Natural killer cell (primary cell): ENCODE measurements at places on chromosomes 2 and 18. TPM values are rescaled to one million over a fixed set of nuclear protein-coding genes. Genes with fewer than 3 reads are reported as not detected.

- H3K4me1 ChIP-seq: no peaks in the 10 kb centered on the region
- no peaks in the 10 kb centered on the region for H3K27me3 ChIP-seq
- no peaks in the 10 kb centered on the region for H3K36me3 ChIP-seq
Observed at GRCh38 chr2:221675201-221675908, 103.3 kb upstream of the EPHA4 start.

- no peaks in the 10 kb centered on the region for H3K36me3 ChIP-seq
- no peak overlapping the region for H3K27ac ChIP-seq
- H3K27me3 ChIP-seq: no peaks in the 10 kb centered on the region
- H3K4me1 ChIP-seq: no peaks in the 10 kb centered on the region
- no peak for DNase-seq
Observed at GRCh38 chr2:108129636-108130035, 110.1 kb upstream of the SULT1C3 start.

- H3K27ac ChIP-seq: no peak overlapping the region
- H3K4me1 ChIP-seq: no peaks in the 10 kb centered on the region
- no peaks in the 10 kb centered on the region for H3K36me3 ChIP-seq
- no peaks in the 10 kb centered on the region for H3K27me3 ChIP-seq
- no peak for DNase-seq
Observed at GRCh38 chr18:50422286-50422898, 47.5 kb downstream of the SKA1 start.

DNA sequence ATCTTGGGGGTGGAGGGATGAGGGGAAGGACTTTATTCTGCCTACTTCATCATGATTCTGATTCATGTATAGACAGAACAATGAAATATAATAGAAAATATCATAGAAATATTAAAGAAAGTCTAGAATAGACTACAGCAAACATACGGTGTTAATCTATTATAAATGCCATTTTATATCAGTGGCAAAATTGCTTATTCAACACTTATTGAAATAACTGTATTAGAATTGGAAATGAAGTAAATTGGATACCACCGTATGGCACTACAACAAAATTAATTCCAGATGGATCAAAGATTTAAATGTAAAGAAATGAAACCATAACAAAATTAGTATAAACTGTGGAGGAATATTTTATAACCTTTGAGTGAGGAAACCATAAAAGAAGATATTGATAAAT is 213.3 kb upstream of the CTAGE1 start:
- no peak for DNase-seq
- no peaks in the 10 kb centered on the region for H3K27me3 ChIP-seq
- H3K36me3 ChIP-seq: no peaks in the 10 kb centered on the region

GRCh38 chr2:6301426-6301825 is 564.3 kb downstream of the CMPK2 start:
- H3K27me3 ChIP-seq: no peaks in the 10 kb centered on the region
- H3K27ac ChIP-seq: no peak overlapping the region
- DNase-seq: no peak
- no peak overlapping the region for H3K4me3 ChIP-seq

DNA sequence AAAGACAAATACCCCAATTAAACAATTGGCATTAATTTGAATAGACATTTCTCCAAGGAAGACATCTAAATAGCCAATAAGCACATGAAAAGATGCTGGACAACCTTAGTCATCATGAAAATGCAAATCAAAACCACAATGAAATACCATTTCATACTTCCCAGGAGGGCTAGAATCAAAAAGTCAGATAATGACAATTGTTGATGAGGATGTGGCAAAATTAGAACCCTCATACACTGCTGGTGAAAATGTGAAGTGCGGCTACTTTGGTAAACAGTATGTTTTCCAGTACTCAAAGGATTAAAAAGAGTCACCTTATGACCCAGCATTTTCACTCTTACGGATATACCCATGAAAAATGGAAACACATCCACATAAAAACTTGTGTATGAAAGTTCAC is 91.6 kb downstream of the FIGN start:
- no peak overlapping the region for H3K4me3 ChIP-seq
- H3K4me1 ChIP-seq: no peaks in the 10 kb centered on the region
- no peaks in the 10 kb centered on the region for H3K36me3 ChIP-seq
- H3K27me3 ChIP-seq: no peaks in the 10 kb centered on the region

- DNase-seq: no peak
- H3K4me3 ChIP-seq: no peak overlapping the region
- no peaks in the 10 kb centered on the region for H3K27me3 ChIP-seq
- H3K36me3 ChIP-seq: no peaks in the 10 kb centered on the region
- no peaks in the 10 kb centered on the region for H3K4me1 ChIP-seq
- H3K27ac ChIP-seq: no peak overlapping the region
Observed at GRCh38 chr2:229407170-229407569, 136.1 kb upstream of the PID1 start.

GRCh38 chr2:14654835-14655282 is 22.3 kb downstream of the LRATD1 start:
- no peaks in the 10 kb centered on the region for H3K27me3 ChIP-seq
- H3K27ac ChIP-seq: no peak overlapping the region
- DNase-seq: no peak
- no peaks in the 10 kb centered on the region for H3K4me1 ChIP-seq
- H3K36me3 ChIP-seq: no peaks in the 10 kb centered on the region

GRCh38 chr2:239209783-239210182 is 191.0 kb downstream of the HDAC4 start:
- H3K4me1 ChIP-seq: peaks cover 10% of the 10 kb centered on the region
- peaks cover under 1% of the 10 kb centered on the region for H3K36me3 ChIP-seq
- H3K27ac ChIP-seq: no peak overlapping the region
- H3K27me3 ChIP-seq: no peaks in the 10 kb centered on the region
- H3K4me3 ChIP-seq: no peak overlapping the region

- H3K4me3 ChIP-seq: no peak overlapping the region
- DNase-seq: no peak
- H3K4me1 ChIP-seq: peaks cover 9% of the 10 kb centered on the region
- H3K27ac ChIP-seq: no peak overlapping the region
Observed at GRCh38 chr2:241256168-241256545, 59.3 kb downstream of the HDLBP start.

GRCh38 chr2:202910698-202911097 is 775 bp downstream of the WDR12 start:
- peak overlapping the region; percentile 83 for H3K4me3 ChIP-seq
- H3K27ac ChIP-seq: peak overlapping the region; percentile 80
- H3K4me1 ChIP-seq: peaks cover 3% of the 10 kb centered on the region
- H3K36me3 ChIP-seq: no peaks in the 10 kb centered on the region

- no peak overlapping the region for H3K27ac ChIP-seq
- H3K4me3 ChIP-seq: no peak overlapping the region
- no peaks in the 10 kb centered on the region for H3K27me3 ChIP-seq
- DNase-seq: no peak
- H3K36me3 ChIP-seq: no peaks in the 10 kb centered on the region
- no peaks in the 10 kb centered on the region for H3K4me1 ChIP-seq
Observed at GRCh38 chr2:205836477-205837221, 154.3 kb downstream of the NRP2 start.

DNA sequence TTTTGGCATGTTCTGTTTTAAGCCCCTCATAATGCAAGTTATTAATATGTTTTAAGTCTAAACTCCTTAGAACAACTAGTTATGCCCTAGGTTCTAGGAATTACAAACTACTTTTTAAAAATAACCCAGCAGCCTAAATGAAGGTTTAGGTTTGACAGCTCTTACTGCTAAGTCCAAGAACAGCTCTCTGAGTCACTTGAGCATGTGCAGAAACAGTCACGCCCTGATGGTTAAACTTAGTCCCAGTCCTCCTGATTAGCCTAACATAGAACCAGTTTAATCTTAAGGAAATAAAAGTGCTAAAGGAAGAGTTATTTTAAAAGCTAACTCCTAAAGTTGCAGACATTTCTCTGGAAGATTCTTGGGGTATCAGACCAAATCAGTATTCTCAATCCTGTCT is 72.5 kb downstream of the RMDN2 start:
- H3K4me1 ChIP-seq: no peaks in the 10 kb centered on the region
- H3K36me3 ChIP-seq: peaks cover 8% of the 10 kb centered on the region
- no peak for DNase-seq
- H3K4me3 ChIP-seq: no peak overlapping the region

- H3K4me3 ChIP-seq: no peak overlapping the region
- no peak overlapping the region for H3K27ac ChIP-seq
- H3K27me3 ChIP-seq: no peaks in the 10 kb centered on the region
- no peaks in the 10 kb centered on the region for H3K36me3 ChIP-seq
- H3K4me1 ChIP-seq: no peaks in the 10 kb centered on the region
- DNase-seq: no peak
Observed at GRCh38 chr18:60247103-60247502, 125.5 kb downstream of the MC4R start.

DNA sequence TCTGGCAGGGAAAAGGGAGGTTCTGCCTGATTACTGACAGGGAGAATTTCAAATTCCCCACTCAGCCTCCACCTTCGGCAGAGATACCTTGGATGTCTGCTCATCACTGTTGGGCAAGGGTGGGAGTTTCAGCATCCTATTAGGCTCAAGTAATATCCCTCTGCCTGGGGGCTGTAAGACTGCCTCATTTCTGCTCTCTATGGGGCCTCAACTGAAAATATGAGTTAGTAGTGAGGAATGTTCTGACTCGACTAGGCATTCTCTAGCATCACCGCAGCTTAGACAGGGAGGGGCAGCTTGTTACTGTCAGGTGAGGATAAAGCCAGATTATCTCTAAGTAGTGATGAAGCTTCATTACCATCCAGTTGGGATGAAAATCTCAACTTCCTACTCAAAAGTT is 87.7 kb upstream of the LRP1B start:
- H3K4me1 ChIP-seq: no peaks in the 10 kb centered on the region
- H3K27ac ChIP-seq: no peak overlapping the region
- no peak overlapping the region for H3K4me3 ChIP-seq
- H3K27me3 ChIP-seq: no peaks in the 10 kb centered on the region

- H3K27me3 ChIP-seq: no peaks in the 10 kb centered on the region
- no peak for DNase-seq
- H3K4me3 ChIP-seq: no peak overlapping the region
- no peaks in the 10 kb centered on the region for H3K4me1 ChIP-seq
Observed at GRCh38 chr2:42077343-42077742, 29.5 kb downstream of the PKDCC start.

GRCh38 chr2:239121600-239122012 is 273.7 kb downstream of the TWIST2 start:
- no peak overlapping the region for H3K27ac ChIP-seq
- H3K4me1 ChIP-seq: peaks cover 12% of the 10 kb centered on the region
- H3K27me3 ChIP-seq: no peaks in the 10 kb centered on the region
- peaks cover 24% of the 10 kb centered on the region for H3K36me3 ChIP-seq

DNA sequence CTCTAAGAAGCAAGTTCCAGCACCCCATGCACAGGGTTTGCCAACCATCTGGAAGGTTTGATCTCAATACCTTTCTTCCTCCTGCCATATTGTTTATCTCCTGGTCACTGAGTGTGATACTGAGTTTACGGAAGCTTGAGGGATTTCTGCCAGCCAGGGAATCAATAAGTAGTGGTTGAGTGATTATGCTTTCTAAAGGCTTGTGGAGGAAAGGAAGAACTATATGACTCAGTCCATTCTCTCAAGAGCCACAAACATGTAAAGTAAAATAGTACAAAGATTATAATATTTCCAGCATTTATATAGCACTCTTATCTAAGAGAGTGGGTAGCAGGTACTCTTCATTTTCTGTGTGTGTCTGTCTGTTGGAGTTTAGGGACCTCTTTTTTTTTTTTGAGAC is 49.2 kb downstream of the SLC4A3 start:
- no peak overlapping the region for H3K4me3 ChIP-seq
- H3K36me3 ChIP-seq: no peaks in the 10 kb centered on the region
- no peaks in the 10 kb centered on the region for H3K27me3 ChIP-seq
- H3K27ac ChIP-seq: no peak overlapping the region
- H3K4me1 ChIP-seq: no peaks in the 10 kb centered on the region

GRCh38 chr2:209556354-209556961 is 132.6 kb downstream of the MAP2 start:
- no peak for DNase-seq
- H3K4me3 ChIP-seq: no peak overlapping the region
- H3K27me3 ChIP-seq: no peaks in the 10 kb centered on the region
- H3K4me1 ChIP-seq: no peaks in the 10 kb centered on the region
- no peak overlapping the region for H3K27ac ChIP-seq
- no peaks in the 10 kb centered on the region for H3K36me3 ChIP-seq

DNA sequence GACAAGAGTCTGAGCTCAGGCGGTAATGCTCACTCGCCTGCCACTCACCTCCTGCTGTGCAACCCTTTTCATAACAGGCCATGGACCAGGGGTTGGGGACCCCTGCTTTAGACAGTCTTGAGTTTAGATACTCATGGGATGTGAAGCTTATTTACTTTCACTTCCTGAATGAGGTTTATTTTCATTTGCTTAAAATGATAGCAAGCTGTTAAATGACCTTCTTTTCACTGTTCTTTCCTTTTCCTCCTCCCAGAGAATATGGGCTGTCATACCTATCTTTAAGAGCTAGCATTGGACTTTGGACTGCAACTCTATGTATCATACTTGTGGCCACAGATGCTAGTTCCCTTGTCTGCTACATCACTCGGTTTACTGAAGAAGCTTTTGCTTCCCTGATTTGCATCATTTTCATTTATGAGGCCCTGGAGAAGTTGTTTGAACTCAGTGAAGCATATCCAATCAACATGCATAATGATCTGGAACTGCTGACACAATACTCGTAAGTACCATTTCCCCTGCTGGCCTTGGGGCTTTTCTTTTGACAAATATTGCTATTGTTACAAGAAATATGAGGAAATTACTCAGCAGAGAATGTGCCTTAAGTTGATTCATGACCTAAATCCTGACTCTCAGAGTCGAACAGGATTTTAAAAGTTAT is 168.5 kb downstream of the DPP4 start:
- no peaks in the 10 kb centered on the region for H3K36me3 ChIP-seq
- peaks cover 5% of the 10 kb centered on the region for H3K4me1 ChIP-seq
- H3K27me3 ChIP-seq: no peaks in the 10 kb centered on the region
- peak overlapping the region; percentile 37 for H3K27ac ChIP-seq
- DNase-seq: peak; percentile 18
- H3K4me3 ChIP-seq: peak overlapping the region; percentile 5

GRCh38 chr2:157216286-157216965 is 41.1 kb upstream of the GALNT5 start:
- H3K4me3 ChIP-seq: no peak overlapping the region
- no peaks in the 10 kb centered on the region for H3K27me3 ChIP-seq
- no peaks in the 10 kb centered on the region for H3K4me1 ChIP-seq
- no peak overlapping the region for H3K27ac ChIP-seq

Gene DPP4
- total RNA-seq: 1.8 TPM

Gene UGT1A6
- not detected for total RNA-seq

Gene DPYSL5
- not detected for total RNA-seq

Gene HNMT
- total RNA-seq: 1.5 TPM

Gene GULP1
- total RNA-seq: not detected

Gene OSR1
- total RNA-seq: not detected

Gene ATOH8
- not detected for total RNA-seq

Gene C1GALT1C1L
- total RNA-seq: not detected

Gene MAP3K20
- 3.0 TPM for total RNA-seq

Gene ATF2
- 74.4 TPM for total RNA-seq
